Endothelial cell of umbilical vein (primary cell): ENCODE measurements at places on chromosomes 7 and 10. TPM values are rescaled to one million over a fixed set of nuclear protein-coding genes. Genes with fewer than 3 reads are reported as not detected.

The LUC7L2 gene
- total RNA-seq = 85.8 and 87.6 TPM in 2 replicates

The TMEM254 gene
- total RNA-seq = 6.0 and 10.1 TPM in 2 replicates

The ZNF727 gene
- not detected in 2 replicates for total RNA-seq

The TET1 gene
- 1.3 and 1.5 TPM in 2 replicates for total RNA-seq

The HMX3 gene
- total RNA-seq = not detected in 2 replicates

The SEC61A2 gene
- 7.3 and 9.5 TPM in 2 replicates for total RNA-seq

The ARF5 gene
- total RNA-seq = 122 and 142 TPM in 2 replicates

The SUGCT gene
- 1.4 and 2.2 TPM in 2 replicates for total RNA-seq

The TNS3 gene
- total RNA-seq = 45.1 and 59.8 TPM in 2 replicates

The TCERG1L gene
- not detected in 2 replicates for total RNA-seq

The CLDN4 gene
- 0.13 and 0.25 TPM in 2 replicates for total RNA-seq

The POR gene
- 71.9 and 73.6 TPM in 2 replicates for total RNA-seq

The SLC39A12 gene
- total RNA-seq = not detected in 2 replicates

The GPR26 gene
- not detected in 2 replicates for total RNA-seq

The SPDYE5 gene
- 0.16 TPM in 1 of 2 replicates, not detected in the other for total RNA-seq

The ARHGAP22 gene
- total RNA-seq = 48.6 and 50.3 TPM in 2 replicates

The FZD8 gene
- total RNA-seq = 9.1 and 11.1 TPM in 2 replicates

The STEAP2 gene
- 4.2 and 4.6 TPM in 2 replicates for total RNA-seq

The HECW1 gene
- total RNA-seq = not detected in 2 replicates

The COL17A1 gene
- 1.2 and 1.3 TPM in 2 replicates for total RNA-seq

The GRM3 gene
- not detected in 2 replicates for total RNA-seq

The OGDH gene
- 81.4 and 88.9 TPM in 2 replicates for total RNA-seq
